Glutamatergic neuron (in vitro differentiated cells): ENCODE measurements at places on chromosomes 16 and 17.
A peak's percentile ranks its signal among the peaks of the same experiment; 100 is the strongest.

- no peak overlapping the region for H3K4me3 ChIP-seq
- no peaks in the 10 kb centered on the region for H3K27me3 ChIP-seq
- H3K27ac ChIP-seq: no peak overlapping the region
- H3K36me3 ChIP-seq: peaks cover 2% of the 10 kb centered on the region
- no peaks in the 10 kb centered on the region for H3K4me1 ChIP-seq
Observed at GRCh38 chr16:66523861-66524354, 26.0 kb downstream of the TK2 start.

DNA sequence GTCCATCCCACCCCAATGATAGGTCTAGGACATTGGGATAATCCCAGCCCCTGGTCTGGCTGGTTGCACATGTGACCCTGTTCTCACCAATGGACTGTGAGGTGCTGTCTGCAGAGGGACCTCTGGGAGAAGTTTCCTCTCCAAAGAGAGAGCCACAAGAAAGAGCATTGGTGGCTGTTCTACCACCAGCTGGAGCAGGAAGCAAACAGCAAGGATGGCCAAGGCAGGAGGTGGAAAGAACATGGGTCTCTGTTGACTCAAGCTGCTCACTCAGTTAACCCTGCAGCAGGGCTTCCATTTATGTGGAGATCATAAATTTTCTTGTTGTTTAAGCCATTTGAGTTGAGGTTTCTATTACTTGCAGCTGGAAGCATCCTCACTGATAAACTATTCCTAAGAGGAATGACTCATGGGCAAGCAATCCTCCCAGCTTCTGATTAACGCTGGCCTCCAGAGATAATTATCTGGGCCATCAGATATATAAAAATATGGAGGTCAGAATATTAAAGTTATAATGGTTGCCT, 52.6 kb downstream of the CYB5B start:
- H3K27ac ChIP-seq: no peak overlapping the region
- no peak for DNase-seq
- no peaks in the 10 kb centered on the region for H3K36me3 ChIP-seq
- H3K4me1 ChIP-seq: peaks cover 4% of the 10 kb centered on the region
- no peak overlapping the region for H3K4me3 ChIP-seq
- H3K27me3 ChIP-seq: peaks cover 4% of the 10 kb centered on the region

DNA sequence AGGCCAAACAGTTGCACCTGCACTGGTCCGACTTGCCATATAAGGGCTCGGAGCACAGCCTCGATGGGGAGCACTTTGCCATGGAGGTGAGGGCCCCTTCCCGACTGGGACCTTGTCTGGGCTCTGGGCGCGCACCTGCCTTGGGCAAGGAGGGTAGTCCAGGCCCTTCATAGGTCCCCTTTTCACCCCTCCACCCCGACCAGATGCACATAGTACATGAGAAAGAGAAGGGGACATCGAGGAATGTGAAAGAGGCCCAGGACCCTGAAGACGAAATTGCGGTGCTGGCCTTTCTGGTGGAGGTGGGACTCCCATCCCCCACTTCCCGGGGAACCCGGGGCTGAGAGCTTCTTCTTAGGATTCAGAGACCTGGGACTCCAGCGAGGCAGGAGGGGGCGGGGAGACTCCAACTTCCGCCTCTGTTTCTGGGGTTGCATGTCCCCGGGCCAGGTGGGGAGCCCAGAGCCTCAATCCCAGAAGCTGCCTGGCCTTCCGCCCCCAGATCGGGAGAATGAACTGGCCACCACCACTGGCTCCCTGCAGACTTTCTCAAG, 7.8 kb downstream of the CA4 start:
- no peak for DNase-seq
- peaks cover 3% of the 10 kb centered on the region for H3K36me3 ChIP-seq
- peaks cover 14% of the 10 kb centered on the region for H3K27me3 ChIP-seq
- H3K4me3 ChIP-seq: no peak overlapping the region
- H3K27ac ChIP-seq: no peak overlapping the region

- H3K27me3 ChIP-seq: peaks cover 42% of the 10 kb centered on the region
- peaks cover 12% of the 10 kb centered on the region for H3K4me1 ChIP-seq
- no peaks in the 10 kb centered on the region for H3K36me3 ChIP-seq
- H3K4me3 ChIP-seq: peak overlapping the region; percentile 93
- peak overlapping the region; percentile 72 for H3K27ac ChIP-seq
Observed at GRCh38 chr17:48544349-48545021, 424 bp downstream of the HOXB2 start.

- H3K4me1 ChIP-seq: peaks cover 12% of the 10 kb centered on the region
- H3K27me3 ChIP-seq: no peaks in the 10 kb centered on the region
- peak overlapping the region; percentile 93 for H3K4me3 ChIP-seq
Observed at GRCh38 chr17:59963738-59964481, 630 bp downstream of the RNFT1 start.

GRCh38 chr17:13426991-13427390, 174.7 kb downstream of the HS3ST3A1 start:
- no peak for DNase-seq
- H3K27ac ChIP-seq: no peak overlapping the region
- no peaks in the 10 kb centered on the region for H3K27me3 ChIP-seq

- H3K27me3 ChIP-seq: peaks cover 3% of the 10 kb centered on the region
- no peak overlapping the region for H3K27ac ChIP-seq
- peaks cover 5% of the 10 kb centered on the region for H3K36me3 ChIP-seq
- no peaks in the 10 kb centered on the region for H3K4me1 ChIP-seq
- DNase-seq: no peak
- H3K4me3 ChIP-seq: no peak overlapping the region
Observed at GRCh38 chr16:31229501-31229900, 12.6 kb upstream of the PYDC1 start.

DNA sequence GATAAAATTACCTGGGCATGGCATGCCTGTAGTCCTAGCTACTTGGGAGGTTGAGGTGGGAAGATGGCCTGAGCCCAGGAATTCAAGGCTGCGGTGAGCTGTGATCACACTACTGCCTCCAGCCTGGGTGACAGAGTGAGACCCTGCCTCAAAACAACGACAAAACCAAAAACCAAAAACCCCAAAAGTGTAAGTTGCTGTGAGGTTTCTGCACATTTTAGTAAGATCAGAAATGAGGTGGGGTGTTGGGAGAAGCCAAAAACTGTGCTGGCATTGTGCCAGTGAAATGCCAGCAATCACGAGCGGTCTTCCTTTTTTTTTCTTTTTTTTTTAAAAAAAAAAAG, 114.6 kb downstream of the PITPNC1 start:
- peaks cover 43% of the 10 kb centered on the region for H3K4me1 ChIP-seq
- H3K27me3 ChIP-seq: peaks cover 2% of the 10 kb centered on the region
- no peak for DNase-seq
- H3K4me3 ChIP-seq: no peak overlapping the region
- no peak overlapping the region for H3K27ac ChIP-seq

GRCh38 chr17:76870377-76870714, 2.1 kb downstream of the MGAT5B start:
- H3K27me3 ChIP-seq: peaks cover 9% of the 10 kb centered on the region
- no peak overlapping the region for H3K27ac ChIP-seq
- peaks cover 3% of the 10 kb centered on the region for H3K36me3 ChIP-seq
- H3K4me3 ChIP-seq: no peak overlapping the region
- peaks cover 8% of the 10 kb centered on the region for H3K4me1 ChIP-seq
- DNase-seq: no peak

- DNase-seq: no peak
- H3K27ac ChIP-seq: peak overlapping the region; percentile 85
- H3K4me1 ChIP-seq: peaks cover 15% of the 10 kb centered on the region
- H3K4me3 ChIP-seq: peak overlapping the region; percentile 91
- peaks cover 10% of the 10 kb centered on the region for H3K27me3 ChIP-seq
- H3K36me3 ChIP-seq: peaks cover 4% of the 10 kb centered on the region
Observed at GRCh38 chr17:36600465-36600864, 918 bp upstream of the MRM1 start.

GRCh38 chr16:78770353-78771091, 671.1 kb downstream of the WWOX start:
- DNase-seq: peak; percentile 79
- H3K27ac ChIP-seq: no peak overlapping the region
- H3K27me3 ChIP-seq: peaks cover 3% of the 10 kb centered on the region

DNA sequence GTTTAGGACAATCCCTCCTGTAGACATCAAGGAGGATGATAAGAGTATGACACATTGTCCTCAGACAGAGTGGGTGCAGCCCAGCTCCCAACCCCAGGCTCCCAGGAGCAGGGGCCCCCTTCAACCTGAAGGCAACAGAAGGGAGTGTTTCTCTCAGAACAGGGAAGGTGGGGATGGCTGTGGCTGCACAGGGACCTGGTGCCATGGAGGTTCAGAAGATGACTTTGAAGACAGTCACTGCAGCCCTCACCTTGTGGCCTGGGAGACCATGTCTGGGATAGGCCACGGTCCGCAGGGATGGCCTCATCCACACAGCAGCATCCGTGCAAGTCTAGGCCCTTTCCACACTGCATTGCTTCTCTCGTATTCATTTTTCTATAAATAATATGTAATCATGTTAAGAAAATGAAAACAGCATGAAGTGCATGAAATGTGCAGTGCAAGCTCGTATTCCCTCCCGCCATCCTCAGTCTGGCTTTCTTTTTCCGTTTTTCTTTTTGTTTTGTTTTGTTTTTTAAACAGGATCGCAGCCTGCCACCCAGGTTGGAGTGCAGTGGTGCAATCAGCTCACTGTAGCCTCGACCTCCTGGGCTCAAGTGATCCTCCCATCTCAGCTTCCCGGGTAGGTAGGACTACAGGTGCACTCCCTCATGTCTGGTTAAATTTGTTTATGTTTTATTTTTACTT, 71.1 kb downstream of the METRNL start:
- DNase-seq: no peak
- no peak overlapping the region for H3K27ac ChIP-seq
- H3K27me3 ChIP-seq: peaks cover 9% of the 10 kb centered on the region
- no peaks in the 10 kb centered on the region for H3K36me3 ChIP-seq
- no peak overlapping the region for H3K4me3 ChIP-seq
- peaks cover 6% of the 10 kb centered on the region for H3K4me1 ChIP-seq

DNA sequence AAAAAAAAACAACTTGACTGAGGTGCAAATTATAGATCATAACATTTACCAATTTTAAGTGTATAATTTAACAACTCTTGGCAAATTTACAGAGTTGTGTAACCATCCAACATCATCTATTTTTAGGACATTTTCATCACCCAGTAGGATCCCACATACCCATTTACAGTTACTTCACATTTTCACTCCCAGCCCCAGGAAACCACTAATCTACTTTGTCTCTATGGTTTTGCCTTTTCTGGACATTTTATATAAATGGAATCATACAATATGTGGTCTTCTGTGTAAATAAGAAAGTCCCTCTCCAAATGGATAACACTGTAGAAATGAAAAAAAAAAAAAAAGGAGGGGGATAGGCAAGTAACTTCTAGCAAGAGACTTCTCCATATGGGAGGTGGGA, 26.1 kb upstream of the XYLT1 start:
- no peaks in the 10 kb centered on the region for H3K36me3 ChIP-seq
- no peak for DNase-seq
- no peaks in the 10 kb centered on the region for H3K4me1 ChIP-seq
- no peaks in the 10 kb centered on the region for H3K27me3 ChIP-seq

DNA sequence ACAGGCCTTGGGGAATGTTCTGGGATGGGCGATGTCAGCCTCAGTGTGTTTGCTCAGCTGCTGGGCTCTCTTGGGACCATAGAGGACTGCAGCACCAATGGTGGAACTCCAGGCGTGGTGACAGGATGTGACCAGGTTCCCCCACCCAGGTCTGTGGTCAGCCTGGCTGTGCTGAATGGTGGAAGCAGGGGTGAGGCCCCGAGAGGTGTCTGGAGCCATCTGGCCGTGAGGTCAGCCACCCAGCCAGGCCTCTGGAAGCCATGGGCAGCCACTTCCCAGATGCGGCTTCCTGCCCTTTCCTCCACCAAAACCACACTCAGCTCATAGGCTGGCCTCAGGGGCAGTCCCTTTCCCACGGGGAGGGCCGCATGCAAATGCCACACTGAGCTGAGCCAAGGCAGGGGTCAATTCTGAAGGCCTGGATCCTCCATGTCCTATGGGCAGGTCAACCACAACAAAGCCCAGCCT, 7.8 kb upstream of the MAPK7 start:
- H3K27ac ChIP-seq: no peak overlapping the region
- peaks cover 11% of the 10 kb centered on the region for H3K4me1 ChIP-seq
- H3K27me3 ChIP-seq: peaks cover 3% of the 10 kb centered on the region
